ENCODE measurements at places on chromosomes 7 and 10. TPM values are rescaled to one million over a fixed set of nuclear protein-coding genes. Genes with fewer than 3 reads are reported as not detected.

The WEE2 gene
- not detected for total RNA-seq

The ZNF438 gene
- 10.6 TPM for total RNA-seq

The BAIAP2L1 gene
- total RNA-seq, result 1.4 TPM

The STN1 gene
- 11.6 TPM for total RNA-seq

The NUDT13 gene
- 0.68 TPM for total RNA-seq

DNA sequence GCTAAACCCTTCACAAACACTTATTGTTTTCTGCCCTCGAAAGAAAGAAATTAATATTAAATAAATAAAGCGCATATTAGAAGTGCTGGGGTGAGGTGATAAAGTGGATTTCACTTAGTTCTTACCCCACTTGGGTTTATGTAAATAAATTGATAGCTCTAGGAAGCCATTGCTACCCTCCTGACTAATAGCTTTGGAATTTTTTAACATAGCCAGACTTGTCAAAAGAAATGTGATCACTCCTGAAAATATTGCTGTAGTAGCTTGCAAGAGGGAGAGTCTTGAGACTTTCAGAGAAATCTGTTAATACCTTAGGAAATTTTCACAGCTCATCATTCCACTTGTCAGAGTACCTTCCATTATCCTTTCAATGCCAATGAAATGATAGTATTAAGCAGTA lies 7.6 kb downstream of the ARL5B start:
- DNase-seq, result no peak

- no peak for DNase-seq
These were observed 93.5 kb downstream of the SND1 start for GRCh38 chr7:127745445-127745844.

DNA sequence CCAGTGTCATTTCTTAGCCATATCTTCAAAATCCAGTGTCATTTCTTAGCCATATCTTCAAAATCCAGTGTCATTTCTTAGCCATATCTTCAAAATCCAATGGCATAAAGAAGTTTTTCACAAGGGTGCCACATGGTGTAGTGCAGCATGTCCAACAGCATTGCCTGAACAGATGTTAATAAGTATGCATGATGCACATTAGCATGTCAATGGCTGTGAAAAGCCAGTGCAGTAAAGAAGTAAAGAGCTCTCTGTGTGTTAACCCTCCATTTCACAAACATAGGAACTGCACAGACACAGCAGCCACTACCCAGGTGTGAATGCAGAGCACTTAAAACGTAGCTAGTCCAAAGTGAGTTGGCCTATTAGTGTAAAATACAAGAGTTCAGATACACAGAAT lies 89.8 kb downstream of the GNAI1 start:
- DNase-seq, result no peak

GRCh38 chr7:80608336-80608735 lies 30.1 kb upstream of the CD36 start:
- no peak for DNase-seq

DNA sequence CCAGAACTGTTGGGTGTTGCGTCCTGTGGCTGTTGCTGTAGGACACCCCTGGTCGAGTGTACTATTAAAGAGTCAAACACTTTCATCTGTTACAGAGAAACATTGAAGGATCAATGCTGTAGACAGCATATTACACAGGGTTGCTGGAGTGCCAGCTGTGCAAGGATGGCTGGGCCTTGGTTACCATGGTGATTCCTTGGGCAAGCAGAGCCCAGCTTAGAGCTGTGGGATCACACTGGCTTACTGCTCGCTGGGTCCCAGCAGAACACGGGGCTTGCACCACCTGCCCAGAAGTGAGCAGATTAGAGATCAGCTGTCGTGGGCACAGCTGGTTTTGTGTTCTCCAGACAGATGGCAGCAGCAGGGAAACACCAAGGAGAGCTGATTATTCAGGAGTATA lies 76.0 kb downstream of the GPR141 start:
- no peak for DNase-seq

- DNase-seq, result no peak
These were observed 32.7 kb upstream of the RASGEF1A start for GRCh38 chr10:43299579-43299978.

DNA sequence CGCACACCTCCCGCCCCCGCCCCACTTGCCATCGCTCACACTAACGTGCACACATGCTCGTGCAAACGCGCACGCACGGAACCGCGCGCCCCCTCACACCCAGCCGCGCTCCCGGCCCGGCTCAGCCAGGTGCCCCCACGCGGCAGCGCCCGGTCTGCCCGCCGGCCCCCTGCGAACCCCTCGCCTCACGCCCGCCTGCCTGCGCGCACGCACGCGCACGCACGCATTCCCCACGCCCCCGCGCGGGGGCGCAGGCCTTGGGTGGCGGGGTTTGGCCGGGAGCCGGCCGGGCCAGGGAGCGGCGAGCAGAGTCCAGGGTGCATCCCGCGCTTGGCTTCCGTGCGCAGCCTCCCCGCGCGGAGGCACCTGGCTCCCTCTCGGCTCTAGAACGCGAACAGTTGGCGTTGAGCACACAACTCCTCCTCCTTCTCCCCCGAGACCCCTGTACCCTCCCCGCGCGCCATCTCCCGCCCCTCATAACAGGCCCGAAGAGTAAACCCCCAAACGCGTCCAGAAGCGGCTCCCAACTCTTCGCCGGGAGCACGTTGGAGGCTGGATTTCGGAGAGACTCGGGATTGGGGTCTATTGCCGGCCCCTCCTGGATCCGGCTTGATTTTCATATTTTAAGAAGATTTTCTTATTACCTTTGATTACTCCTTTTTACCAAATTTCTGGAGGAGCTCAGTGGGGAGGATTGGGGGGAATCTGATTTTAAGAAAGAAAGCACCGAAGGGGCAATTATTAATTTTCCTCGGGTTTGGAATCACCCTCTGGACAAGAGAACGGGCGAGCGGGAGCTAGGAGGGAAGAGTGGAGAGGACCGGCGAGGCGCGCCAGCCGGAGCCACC lies 527 bp upstream of the SORCS3 start:
- DNase-seq, result no peak

DNA sequence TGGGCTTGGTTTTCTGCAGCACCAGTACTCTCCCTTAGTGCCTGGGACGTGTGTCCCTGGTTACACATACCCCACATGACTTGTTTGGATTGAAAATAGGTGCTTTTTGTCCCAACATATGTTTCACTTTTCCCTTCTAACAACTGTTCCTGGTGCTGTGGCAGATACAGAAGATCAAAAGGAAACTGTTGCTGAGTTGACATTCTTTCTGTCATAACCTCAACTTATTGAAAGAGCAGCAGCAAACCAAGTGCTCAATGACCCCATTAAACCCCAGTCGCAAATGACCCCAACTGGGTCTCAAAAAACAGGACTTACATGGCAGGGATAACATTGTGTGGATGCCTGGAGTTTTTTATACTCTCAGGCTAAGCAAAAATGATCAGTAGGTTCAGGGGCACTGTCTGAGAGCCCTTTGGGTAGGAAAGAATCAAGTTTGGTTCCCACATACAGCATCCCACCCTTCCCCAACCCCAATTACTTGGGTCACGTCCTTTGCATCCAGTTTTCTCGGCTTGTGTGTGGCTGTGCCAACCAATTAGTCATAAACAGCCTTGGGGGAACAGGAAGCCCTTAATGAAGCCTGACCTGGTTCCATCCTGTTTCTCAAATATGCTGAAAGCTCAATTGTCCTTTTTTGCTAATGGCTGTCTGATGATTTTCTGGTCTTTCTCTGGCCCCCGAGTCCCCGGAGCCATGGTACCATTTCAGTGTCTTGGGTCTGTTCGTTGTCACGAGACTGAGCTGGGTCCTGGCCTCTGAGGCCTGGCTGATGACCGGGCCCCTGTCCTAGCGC lies 4.9 kb downstream of the HKDC1 start:
- no peak for DNase-seq

DNA sequence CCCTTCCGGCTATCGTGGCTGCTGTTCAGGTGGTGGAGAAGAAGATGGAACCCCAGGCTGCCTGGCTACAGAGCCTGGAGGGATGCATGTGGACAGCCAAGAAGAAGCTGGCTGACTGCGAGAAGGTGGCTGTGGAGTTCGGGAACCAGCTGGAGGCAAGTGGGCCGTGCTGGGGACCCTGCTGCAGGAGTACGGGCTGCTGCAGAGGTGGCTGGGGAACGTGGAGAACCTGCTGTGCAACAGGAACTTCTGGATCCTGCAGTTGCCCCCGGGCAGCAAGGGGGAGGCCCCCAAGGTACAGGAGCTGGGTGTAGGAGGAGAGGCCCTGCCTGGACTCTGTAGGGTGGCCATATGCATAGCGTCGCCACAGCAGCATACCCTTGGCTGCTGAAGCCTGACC lies 25.6 kb downstream of the ZNF783 start:
- no peak for DNase-seq

DNA sequence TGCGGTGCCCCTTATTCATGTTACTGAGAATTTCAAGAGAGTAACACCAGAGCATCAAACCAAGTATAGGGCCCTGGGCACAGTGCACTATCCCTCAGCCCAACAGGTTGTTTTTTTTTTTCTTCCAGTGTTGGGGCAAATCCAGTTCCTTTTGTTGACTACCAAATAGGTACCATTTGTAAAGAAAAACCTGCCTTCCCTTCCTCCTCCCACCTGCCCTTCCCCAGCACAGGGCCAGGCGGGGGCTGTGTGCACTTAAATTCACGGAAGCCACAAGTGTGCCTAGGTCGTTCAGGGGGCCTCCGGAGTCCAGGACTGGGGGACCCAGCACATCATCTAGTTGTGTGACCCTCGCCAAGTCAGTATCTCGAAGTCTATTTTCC lies 595 bp upstream of the SFXN4 start:
- DNase-seq, result no peak

- no peak for DNase-seq
These were observed 34.7 kb downstream of the MRPS24 start for GRCh38 chr7:43834463-43835251.

GRCh38 chr7:84107259-84107658 lies 87.3 kb downstream of the SEMA3A start:
- no peak for DNase-seq

DNA sequence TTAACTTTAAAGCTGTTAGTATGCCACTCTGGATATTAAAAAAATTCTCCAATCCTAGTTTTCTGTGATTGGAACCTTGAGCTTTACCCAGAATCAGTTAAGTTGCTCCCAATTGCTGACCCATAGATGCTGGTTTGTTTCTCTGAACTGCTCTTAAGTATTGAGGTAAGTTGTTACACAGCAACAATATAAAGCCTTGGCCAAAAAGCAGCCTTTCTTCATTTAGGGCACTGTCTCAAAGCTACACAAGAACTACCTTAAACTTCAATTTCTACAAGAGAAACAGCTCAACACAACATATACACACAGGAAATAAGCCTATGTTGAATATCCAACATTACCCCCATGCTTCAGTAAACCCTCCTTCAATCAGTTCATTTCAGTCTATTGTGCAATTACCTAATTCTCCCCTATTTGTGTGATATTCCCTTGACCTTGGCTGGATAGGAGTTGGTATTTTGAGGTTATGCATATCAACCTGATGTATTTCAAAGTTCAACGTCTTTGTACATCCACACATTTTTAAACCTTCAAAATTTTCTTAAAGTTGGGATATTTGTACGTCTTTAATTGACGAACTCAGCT lies 11.5 kb downstream of the HNRNPA2B1 start:
- no peak for DNase-seq

- no peak for DNase-seq
These were observed 2.1 kb downstream of the GLCCI1 start for GRCh38 chr7:7970531-7971307.

- no peak for DNase-seq
These were observed 104.9 kb downstream of the ADK start for GRCh38 chr10:74255888-74256357.

DNA sequence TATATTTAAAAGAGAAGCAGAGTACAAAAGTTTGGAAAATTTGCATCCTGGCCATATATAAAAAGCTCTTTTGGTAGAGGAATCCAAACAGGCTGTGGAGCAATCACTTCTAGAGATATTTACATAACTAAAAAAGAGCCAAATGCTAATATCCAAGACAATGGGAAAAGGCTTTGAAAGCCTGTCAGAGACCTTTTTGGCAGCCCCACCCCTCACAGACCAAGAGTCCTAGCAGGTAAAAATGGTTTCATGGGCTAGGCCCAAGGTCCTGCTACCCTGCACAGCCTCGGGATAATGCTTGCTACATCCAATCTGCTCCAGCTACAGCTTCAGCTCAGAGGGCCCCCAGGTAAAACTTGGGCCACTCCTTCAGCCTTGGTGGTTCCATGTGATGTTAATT lies 430.2 kb upstream of the KCND2 start:
- DNase-seq, result no peak

DNA sequence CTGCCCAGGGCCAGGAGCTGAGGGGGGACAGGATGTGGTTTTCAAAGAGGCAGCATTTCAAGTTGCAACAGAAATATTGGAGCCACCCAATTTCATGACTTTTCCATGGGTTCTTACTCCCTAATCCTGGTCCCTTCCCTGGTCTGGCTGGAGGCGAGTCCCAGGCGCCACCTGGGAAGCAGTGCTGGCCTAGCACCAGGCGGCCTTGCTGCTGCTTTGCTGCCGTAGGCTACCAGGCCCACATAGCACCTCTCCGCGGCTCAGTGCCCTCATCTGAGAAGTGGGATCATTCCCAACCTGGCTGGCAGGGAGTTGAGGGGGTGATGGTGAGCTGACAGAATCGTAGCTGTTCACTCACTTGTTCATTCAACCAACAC lies 33.7 kb downstream of the ZMIZ1 start:
- no peak for DNase-seq

GRCh38 chr7:108046952-108047506 lies 44.1 kb upstream of the LAMB1 start:
- DNase-seq, result no peak

DNA sequence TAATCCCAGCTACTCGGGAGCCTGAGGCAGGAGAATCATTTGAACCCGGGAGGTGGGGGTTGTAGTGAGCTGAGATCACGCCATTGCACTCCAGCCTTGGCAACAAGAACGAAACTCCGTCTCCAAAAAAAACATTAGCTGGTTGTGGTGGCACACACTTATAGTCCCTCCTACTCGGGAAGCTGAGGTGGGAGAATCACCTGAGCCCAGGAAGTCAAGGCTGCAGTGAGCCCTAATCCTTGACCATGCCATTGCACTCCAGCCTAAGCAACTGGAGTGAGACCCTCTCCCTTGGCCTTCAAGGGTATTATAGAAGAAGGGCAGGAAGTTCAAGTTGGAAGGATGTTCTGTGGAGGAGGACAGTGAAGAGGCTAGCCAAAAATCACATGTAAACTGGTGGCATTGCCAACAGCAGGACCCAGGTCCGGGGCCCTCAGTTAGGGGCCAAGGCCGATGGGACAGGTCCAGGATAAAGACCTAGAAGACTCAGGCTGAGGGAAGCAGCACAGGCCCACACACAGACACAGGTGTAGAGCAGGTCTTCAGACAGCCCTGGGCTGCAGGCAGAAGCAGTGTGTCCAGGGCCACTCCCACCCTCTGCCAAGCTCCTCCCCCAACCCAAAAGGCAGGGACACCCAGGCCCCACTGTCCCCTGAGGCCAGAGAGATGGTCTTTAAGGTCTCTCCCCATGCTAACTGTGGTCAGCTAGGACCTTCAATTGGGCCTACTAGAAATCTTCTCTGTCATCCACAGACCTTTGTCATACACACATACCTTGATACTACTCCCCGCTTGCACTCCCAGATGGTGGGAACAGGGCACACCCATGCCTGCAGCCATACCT lies 8.4 kb upstream of the SAMD8 start:
- no peak for DNase-seq
